T-helper 1 cell (primary cell): ENCODE measurements at places on chromosomes 11 and 22.

GRCh38 chr22:24146194-24146616, 35.1 kb upstream of the SUSD2 start:
- DNase-seq = no peak

- no peak for DNase-seq
Measured at GRCh38 chr22:29449296-29449875, 11.0 kb downstream of the RFPL1 start.

GRCh38 chr11:69593851-69594250, 47.1 kb upstream of the CCND1 start:
- DNase-seq = no peak

- DNase-seq = no peak
Measured at GRCh38 chr11:17570034-17570433, 23.0 kb downstream of the OTOG start.

DNA sequence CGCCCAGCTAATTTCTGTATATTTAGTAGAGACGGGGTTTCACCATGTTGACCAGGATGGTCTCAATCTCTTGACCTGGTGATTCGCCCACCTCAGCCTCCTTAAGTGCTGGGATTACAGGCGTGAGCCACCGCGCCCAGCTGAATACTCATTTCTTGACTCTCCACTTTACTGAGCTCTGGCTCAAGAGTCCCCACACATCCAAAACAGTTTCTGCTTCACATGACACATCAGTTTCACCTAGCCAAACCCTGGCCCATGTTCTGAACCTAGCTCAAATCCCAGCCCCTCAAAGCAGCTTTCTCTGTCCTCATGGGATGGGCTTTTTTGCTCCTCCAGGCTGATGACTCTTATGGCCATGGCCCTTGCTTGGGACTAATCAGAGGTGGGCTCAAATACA, 9.8 kb downstream of the HYOU1 start:
- DNase-seq = no peak

GRCh38 chr22:22110548-22111266, 128.1 kb upstream of the TOP3B start:
- no peak for DNase-seq

- no peak for DNase-seq
Measured at GRCh38 chr22:48314073-48314472, 1513.6 kb downstream of the BRD1 start.

DNA sequence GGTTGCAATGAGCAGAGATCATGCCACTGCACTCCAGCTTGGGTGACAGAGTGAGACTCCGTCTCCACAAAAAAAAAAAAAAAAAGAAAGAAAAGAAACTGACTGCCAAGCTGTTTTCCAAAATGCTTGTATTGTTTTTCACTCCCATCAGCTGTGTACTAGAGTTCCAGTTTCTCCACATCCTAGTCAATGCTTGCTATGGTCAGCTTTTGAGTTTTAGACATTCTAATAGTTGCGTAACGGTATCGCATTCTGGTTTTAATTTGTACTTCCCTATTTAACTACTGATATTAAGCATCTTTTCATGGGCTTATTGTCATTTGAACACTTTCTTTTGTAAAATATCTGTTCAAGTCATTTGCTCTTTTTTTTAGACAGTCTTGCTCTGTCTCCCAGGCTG, 55.7 kb downstream of the TSPAN18 start:
- no peak for DNase-seq
